Stimulated activated CD8-positive, alpha-beta memory T cell treated with anti-CD3 and anti-CD28 coated beads, Interleukin-4, amount 100 ng/mL, for 48 hours (primary cell): ENCODE measurements at places on chromosomes 16 and 17.

DNA sequence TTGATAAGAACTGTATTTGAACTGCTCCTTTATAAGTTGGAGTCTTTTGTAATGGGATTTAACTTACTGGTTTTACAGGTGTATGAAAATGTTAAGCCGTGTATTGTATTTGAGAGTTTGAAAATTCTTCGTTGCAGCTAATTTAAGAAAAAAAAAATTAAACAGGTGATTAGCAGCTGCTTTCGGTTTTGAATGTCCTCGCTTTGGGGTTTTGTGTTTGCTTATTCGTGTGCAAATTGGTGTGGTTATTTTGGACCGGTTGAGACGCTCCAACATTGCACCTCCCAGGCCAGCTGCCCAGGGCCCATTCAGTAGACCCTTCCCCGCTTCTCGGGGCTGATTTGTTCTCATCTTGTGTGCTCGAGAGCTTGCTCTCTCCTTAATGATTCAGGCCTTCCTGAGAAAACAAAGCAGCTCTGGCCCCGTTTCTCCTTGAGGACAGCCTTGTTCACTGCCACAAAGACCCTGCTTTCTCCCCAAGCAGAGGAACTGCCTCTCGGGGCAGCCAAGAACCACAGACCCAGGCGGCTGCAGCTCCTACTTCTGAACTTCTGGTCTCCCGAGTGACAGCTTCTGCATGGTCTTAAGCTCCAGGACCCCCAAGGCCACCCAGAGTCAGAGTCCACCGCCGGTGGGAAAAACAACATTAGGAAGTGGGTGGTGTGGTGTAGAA, 100.5 kb downstream of the MSI2 start:
- no peak for DNase-seq

- DNase-seq: no peak
These were observed 6.5 kb upstream of the BAHCC1 start for GRCh38 chr17:81388612-81389367.

- no peak for DNase-seq
These were observed 68.4 kb downstream of the MARF1 start for GRCh38 chr16:15574614-15574948.

DNA sequence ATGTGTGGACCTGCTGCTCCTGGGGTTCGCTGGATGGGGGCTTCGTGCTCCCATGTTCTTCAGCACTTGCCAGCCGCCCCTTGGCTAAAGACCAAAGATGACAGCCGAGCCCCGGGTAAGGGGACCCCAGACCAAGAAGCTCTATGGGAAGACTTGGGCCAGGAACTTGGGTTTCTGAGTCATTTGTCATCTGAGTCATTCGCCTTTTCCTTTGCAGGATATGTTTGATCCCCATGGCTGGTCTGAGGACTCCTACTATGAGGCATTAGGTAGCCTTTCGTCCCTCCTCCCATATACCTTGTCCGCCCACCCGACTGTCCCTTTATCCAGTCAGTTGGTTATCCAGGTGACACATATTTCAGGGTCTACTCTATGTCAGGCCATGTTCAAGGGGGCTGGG, 17.7 kb upstream of the ITGB4 start:
- DNase-seq: no peak

- DNase-seq: no peak
These were observed 5.2 kb upstream of the CCL13 start for GRCh38 chr17:34351096-34351495.

GRCh38 chr17:44787271-44787940, 28.6 kb downstream of the ADAM11 start:
- no peak for DNase-seq

GRCh38 chr17:49708515-49709183, 885 bp upstream of the SLC35B1 start:
- peak; percentile 32 for DNase-seq

GRCh38 chr17:61689610-61690180, 98.7 kb upstream of the NACA2 start:
- DNase-seq: no peak

DNA sequence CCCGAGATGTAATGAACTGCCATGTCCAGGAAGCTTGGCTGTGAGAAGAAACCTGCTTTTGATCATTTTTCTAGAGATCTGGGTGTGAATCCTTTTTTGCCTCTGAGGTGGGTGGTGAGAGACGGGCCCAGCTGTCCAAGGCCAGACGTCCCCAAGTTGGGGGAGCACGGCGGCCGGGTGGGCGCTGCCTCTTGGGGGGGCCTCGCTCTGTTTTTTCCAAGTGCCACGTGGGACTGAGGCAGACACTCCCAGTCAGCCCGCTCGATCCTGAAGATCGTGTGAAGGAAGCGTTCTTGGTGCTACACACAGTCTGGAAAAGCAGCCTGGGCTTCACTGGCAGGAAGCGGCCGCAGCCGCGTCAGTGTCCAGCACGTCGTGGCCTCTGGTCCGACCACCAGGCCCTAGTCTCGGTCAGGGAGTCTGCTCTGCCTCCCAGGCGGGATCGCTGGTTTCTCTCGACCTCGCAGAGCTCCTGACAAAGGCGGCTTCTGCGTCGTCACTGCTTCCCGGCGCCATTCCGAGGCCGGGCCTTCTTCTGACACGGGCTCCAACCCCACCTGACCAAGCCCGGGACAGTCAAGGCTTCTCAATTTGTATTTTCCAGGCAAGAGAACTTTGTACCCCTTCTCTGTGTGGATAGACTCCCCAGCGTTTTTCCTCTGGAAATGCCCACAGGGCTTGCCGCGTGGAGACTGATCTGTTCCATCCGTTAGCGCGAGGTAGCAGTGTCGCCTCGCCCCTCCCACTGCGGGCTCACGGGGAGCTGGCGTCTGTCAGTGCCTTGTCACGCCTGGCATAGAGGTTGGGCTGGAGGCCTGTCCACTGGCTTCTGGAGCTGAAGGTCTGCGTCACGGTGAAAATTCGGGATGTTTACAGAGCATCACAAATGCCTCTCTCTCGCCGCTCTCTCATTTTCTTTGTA, 12.4 kb downstream of the PRSS27 start:
- DNase-seq: no peak

GRCh38 chr16:21265104-21265837, 12.8 kb downstream of the CRYM start:
- DNase-seq: no peak

DNA sequence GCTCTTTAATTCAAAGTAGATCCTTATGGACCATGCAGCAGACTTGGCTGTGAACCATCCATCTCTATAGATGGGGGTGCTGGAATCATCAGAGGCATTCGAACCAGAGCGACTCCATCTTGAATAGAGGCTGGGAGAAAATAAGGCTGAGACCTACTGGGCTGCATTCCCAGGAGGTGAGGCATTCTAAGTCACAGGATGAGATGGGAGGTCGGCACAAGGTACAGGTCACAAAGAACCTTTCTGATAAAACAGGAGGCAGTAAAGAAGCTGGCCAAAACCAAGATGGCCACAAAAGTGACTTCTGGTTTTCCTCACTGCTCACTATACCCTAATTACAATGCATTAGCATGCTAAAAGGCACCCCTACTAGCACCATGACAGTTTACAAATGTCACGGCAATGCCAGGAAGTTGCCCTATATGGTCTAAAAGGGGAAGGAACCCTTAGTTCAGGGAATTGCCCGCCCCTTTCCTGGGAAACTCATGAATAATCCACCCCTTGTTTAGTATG, 89.2 kb upstream of the BRD7 start:
- DNase-seq: no peak

GRCh38 chr16:15970743-15971439, 21.5 kb downstream of the ABCC1 start:
- DNase-seq: no peak

GRCh38 chr16:72221630-72222024, 49.7 kb upstream of the PMFBP1 start:
- no peak for DNase-seq

DNA sequence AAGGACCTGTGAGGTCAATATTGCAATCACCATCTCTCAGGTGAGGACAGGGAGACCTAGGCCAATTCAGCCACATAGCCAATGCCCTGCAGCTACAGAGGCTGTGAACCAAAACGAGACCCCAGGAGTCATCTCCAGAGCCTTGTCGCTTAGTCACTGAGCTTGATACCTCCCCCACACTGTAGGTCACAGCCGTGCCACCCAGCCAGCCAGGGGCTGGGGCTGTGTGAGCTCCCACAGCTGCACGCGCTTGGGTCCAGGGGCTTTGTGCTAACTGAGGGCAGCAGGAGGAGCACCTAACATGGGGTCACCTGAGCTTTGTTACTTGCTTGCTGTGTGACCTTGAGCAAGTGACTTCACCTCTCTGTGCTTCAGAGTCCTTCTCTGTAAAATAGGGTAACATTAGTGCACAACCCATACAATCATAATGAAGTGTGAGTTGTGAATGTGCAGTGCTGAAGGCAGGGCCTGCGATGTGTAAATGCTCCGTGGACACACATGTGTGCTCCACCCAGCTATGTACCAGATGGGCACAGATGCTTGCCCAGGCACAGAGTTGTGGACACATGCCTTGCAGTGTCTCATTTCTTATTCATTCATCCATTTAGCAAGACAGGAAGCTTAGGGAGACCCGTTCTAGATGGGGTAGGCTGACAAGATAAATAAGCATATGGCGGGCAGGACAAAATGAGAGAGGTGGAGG, 25.9 kb downstream of the SBK1 start:
- no peak for DNase-seq

DNA sequence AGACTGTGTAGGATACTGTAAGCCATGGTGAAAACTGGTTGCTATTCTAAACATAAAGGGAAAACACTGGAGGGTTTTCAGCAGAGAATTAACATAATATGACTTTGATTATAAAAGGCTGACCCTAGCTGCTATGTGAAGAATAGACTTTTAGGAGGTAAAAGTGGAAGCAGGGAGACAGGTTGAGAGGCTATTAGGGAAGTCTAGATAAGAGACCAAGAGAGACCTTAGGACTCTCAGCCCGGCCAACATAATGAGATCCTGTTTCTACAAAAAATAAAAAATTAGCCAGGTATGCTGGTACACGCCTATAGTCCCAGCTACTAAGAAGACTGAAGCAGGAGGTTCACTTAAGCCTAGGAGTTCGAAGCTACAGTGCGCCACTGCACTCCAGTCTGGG, 393.2 kb upstream of the PMFBP1 start:
- no peak for DNase-seq

GRCh38 chr16:86800894-86801293, 222.5 kb downstream of the FOXL1 start:
- DNase-seq: no peak

DNA sequence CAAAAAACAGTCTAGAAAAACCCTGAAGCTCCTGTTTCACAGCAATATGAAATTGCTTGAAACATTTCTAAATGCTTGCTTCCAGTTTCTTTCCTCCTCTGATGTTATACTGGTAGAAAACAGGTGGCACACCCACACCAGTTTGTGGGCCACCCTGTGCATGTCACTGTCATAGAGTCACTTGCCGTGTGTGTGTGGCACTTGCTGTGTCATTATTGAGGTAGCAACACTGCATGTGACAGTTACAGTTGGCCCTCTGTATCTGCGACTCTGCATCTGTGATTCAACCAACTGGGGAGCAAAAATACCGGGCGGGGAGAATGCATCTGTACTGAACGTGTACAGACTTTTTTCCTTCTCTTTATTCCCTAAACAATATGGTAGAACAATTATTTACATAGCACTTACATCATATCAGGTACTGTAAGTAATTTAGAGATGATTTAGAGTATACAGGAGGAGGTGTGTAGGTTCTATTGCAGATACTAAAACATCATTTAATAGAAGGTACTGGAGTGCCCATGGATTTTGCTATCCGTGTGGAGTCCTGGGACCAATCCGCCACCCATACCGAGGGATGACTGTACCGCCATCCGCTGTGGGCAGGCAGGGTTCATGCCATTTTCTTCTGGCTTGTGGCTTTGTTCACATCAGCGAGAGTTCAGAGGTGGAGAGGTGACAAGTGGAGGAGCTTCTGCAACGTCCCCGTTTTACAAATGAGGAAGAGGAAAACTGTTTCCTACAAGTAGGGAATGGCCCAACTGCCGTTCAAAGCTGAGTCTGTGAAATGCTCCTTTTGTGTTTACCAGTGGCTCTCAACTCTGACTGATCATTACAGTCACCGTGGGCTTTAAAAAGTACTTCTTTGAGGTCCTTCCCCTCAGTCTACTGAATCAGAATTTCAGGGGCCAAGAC, 373.7 kb downstream of the SNX29 start:
- DNase-seq: no peak

DNA sequence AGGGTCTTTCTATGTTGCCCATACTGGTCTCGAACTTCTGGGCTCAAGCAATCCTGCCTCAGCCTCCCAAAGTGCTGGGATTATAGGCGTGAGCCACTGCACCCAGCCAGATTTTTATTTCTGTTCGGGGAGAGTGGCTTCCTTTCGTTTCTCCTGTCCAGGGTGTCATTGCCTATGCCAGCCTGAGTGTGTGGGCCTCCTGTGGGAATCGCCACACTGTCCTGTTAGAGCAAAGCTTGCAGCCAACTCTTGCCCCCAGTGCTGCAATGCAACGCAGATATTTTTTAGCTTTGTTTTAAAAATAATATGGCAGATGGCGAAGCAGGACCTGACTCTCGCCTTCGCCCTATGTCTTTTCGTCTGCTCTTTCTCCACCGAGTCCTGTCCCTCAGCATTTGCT, 395.0 kb downstream of the SNX29 start:
- DNase-seq: no peak

DNA sequence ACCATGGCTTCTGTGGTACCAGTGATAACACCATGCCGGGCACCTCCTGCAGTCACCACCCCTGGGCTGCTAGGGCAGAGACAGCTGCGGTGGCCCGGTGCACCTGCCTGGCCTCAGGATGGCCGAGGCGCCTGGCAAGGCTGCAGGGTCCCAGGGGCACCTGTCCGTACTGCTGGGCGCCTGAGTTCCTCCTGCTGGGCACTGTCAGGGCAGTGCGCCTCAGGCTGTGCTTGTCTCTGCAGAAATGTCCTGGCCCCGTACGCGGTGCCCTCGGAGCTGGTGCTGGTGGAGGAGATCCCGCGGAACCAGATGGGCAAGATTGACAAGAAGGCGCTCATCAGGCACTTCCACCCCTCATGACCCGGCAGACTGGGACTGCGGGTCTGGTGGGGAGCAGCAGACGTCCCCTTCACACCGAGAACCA, 17.7 kb upstream of the CDH15 start:
- no peak for DNase-seq

DNA sequence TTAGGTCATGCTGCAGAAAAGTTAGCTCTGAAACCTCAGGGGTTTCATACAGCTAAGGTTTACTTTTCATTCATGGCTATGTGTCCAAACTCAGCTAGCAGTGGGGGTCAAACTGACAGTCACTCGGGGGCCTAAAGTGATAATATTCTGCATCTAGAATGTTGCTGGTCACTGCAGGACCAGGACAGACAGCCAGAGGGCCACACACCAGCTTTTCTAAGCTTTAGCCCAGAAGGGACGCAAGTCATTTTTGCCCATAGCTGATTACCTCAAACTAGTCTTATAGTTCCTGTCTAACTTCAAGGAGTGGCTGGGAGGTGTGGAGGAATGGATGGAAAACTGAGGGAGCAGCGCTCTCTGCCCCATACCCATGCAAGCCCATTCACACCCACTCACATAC, 163.0 kb upstream of the NLRP1 start:
- no peak for DNase-seq

- DNase-seq: no peak
These were observed at the start of gene KRTAP1-4 for GRCh38 chr17:41029633-41030245. TSS of gene KRTAP1-4 (minus strand) at chr17:41030195. CDS start at chr17:41030078, 117 bp downstream.
